Activated T-cell treated with anti-CD3 and anti-CD28 coated beads for 4 hours (primary cell): ENCODE measurements at places on chromosomes 12 and 14.

- no peak for DNase-seq
Measured at GRCh38 chr14:41482861-41483260, 123.8 kb upstream of the LRFN5 start.

- no peak for DNase-seq
Measured at GRCh38 chr14:59018460-59018859, 170.0 kb upstream of the DAAM1 start.

DNA sequence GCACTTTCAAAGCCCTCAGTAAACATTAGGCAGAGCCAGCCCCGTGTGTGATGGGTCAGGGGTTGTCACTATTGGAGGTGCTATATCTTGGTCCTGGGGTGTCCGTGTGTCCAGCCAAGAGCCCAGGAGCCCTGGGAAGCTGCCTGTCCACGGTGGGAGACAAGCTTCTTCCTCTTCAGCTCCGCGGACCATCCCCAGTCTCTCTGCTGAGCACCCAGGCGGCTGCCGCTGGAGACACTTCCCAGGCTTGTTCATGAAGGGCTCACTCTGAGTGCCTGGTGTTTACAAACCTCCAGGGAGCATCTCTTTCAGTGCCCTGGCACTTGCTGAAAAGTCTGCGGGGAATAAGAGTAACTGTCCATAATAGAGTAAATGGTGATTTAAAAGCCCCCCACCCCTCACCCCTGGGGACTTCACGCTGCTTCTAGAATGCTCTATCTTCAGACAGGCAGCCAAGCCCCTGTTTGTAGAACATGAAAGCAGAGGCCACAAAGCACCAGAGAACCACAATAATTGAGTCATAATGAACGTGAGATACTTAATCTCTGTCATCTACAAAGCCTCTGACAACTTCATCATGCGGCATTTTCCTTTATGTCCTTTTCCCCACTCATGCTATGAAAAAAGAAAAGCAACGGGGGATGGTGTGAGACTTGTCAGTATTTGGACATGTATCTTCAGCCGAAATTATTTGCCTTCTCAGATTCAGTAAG is 178.6 kb downstream of the TMEM132C start:
- DNase-seq, result no peak

- no peak for DNase-seq
Measured at GRCh38 chr12:89895591-89895990, 187.0 kb upstream of the ATP2B1 start.

DNA sequence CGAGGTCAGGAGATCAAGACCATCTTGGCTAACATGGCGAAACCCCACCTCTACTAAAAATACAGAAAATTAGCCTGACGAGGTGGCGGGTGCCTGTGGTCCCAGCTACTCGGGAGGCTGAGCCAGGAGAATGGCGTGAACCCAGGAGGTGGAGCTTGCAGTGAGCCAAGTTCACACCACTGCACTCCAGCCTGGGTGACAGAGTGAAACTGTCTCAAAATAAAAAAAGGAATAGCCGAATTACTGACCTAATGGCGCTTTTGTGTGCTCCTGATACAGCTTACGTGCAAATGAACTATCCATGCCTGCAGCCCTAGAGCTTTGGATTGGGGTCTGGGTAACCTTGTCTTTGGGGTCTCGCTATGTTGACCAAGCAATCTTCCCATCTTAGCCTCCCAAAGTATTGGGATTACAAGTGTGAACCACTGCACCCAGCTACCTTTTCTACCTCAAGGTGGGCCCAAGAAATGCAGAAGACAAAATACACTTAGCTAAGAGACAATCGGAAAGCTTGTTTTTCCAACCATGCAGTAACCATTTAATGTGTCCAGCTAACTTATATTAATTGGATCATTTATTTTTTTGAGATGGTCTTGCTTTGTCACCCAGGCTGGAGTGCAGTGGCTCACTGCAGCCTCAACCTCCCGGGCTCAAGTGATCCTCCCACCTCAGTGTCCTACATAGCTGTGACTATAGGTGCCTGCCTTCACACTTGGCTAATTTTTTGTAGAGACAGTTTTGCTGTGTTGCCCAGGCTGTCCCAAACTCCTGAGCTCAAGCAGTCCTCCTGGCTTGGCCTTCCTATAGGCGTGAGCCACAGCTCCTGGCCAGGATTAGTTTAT is 5.5 kb downstream of the PABPN1 start:
- DNase-seq, result no peak

DNA sequence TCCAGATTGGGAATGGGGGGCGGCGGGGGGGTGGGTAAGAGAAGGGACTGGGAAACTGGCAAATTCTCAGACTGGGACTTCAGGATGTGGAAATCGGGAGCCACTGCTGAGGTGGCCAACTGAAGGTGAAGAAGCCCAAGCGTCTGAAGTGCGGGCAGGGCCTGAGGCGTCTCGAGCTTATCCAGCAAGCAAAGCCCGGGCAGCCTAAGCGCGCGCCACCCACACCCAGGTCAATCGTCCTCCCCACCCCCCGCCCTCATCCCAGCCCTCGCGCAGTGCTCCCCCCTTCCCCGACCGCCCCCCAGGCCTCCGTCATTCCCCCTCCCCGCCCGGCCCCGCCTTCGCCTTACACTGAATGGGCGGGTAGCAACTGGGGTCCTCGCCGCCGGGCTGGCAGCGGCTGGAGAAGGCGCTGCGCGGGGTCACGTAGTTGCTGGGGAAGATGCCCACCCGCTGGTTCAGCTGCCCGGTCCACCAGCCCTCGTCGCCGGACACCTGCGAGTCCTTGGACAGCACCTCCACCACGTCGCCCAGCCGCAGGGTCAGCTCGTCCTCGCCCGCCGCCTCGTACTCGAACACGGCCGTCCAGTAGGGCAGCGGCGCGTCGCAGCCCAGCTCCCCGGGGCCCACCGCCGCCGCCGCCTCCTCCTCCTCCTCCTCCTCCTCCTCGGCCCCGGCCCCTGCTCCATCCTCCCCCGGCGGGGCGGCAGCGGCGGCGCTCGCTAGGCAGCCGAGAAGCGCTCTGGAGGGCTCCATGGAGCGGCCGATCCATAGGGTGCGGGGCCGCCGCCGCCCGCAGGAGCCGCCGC is 693 bp downstream of the MAP3K9 start:
- peak; percentile 35 for DNase-seq

DNA sequence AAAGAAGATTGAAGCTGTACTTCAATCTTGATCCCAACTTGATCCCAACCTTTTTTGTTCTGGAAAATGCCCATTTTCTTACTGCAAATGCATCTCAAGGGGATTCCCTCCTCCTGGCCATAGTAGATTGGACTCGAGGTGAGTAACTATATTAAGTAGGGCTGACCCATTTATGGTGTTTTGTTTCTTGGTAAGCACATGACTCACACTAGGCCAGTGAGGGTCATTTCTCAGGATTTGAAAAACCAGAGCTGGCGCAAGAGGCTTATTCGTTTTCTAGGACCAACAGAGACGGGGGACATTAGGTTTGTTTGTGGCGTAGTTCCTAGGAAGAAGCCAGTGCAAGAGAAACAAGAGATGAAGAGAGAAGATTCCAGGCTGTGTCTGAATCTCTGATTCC is 51.4 kb downstream of the MRPL42 start:
- DNase-seq, result no peak

- no peak for DNase-seq
Measured at GRCh38 chr12:26845057-26845666, 12.2 kb upstream of the ITPR2 start.

GRCh38 chr12:69657376-69658137 is 41.5 kb downstream of the BEST3 start:
- DNase-seq, result no peak

DNA sequence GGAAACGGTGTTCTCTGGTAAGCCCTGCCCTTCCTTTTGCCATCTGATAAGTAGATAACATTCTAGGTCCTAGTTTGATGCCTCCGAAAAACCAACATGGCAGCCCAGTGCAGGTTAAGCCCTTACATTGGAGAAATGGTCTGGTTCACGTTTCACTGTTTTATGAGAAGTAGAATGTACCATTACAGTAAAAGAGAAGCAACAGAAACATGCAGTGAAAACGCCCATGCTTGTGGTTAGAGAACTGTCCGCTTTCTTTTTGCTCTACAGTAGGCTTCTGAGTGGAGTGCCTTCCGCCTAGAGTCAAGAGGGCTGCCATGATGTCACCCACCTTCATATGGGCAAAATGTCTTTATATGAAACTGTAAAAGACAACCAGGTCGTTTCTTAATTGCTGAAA is 190.4 kb upstream of the BCL2L14 start:
- DNase-seq, result no peak

GRCh38 chr12:75707983-75708382 is 196.6 kb upstream of the KRR1 start:
- DNase-seq, result no peak

DNA sequence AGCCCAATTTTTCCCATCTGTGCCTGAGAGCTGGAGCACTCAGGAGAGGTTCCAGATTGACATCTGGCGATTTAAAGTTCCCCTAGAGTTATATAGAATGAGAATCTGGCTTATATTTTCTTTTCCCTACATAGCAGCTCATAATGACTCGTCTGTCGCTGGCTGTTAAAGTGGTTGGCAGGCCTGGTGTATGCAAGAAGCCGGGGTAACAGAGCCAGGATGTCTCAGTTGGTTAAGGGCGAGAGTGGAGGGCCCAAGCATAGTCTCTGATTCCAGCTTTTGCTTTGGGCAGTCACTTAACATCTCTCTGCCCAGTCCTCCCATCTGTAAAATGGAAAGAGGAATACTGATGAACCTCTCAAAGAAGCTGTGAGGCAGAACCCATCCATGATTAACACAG is 751.6 kb downstream of the NOVA1 start:
- DNase-seq, result no peak

- no peak for DNase-seq
Measured at GRCh38 chr12:106249411-106250135, 1.8 kb upstream of the CKAP4 start.

- DNase-seq, result no peak
Measured at GRCh38 chr14:92452471-92452870, 61.1 kb upstream of the RIN3 start.

GRCh38 chr14:80954687-80955299 is 628 bp upstream of the TSHR start:
- peak; percentile 70 for DNase-seq
